Daoy (cell line): ENCODE measurements at places on chromosomes 16 and 17. TPM values are rescaled to one million over a fixed set of nuclear protein-coding genes. Genes with fewer than 3 reads are reported as not detected.

- no peak for DNase-seq
These were observed at the start of gene MYH2 for GRCh38 chr17:10549096-10549842. TSS of gene MYH2 (minus strand) at chr17:10549658. CDS start at chr17:10547920, 1,738 bp downstream.

DLX4 gene
- 0.11 TPM in 1 of 2 replicates, not detected in the other for total RNA-seq

PAFAH1B1 gene
- 127 and 128 TPM in 2 replicates for total RNA-seq

GRCh38 chr16:74868501-74868900, 93.9 kb upstream of the FA2H start:
- peak; percentile 21 for DNase-seq

DNA sequence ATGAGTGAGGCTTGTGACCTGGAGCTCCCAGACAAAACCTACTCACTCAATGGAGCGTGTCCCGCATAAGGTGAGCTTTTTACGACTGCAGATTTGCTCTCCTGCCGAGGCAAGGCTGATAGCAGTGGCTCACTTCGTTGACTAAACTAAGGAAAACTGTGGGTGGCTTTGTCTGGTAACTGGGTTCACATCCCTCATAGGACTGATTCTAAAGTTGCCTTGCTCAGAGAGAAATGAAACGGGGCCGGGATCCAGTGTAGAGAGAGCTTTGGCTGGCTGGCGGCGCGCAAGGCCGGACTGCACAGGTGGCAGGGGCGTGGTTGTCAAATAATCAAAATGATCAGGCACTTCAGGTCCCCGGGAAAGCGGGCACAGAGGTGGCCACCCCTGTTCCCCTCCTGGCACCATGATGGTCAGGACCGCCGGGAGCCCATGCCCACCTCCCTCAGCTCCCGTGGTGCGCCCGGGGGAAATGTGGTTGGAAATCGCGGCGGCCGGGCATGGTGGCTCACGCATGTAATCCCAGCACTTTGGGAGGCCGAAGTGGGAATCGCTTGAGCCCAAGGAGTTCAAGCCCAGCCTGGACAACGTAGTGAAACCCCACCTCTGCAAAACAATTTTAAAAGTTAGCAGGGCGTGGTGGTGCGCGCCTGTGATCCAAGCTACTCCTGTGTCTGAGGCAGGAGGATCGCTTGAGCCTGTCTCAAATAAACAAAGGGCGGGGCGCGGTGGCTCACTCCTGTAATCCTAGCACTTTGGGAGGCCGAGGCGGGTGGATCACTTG, 26.6 kb upstream of the OR1F1 start:
- DNase-seq: no peak

GRCh38 chr17:45752246-45752645, 31.9 kb upstream of the CRHR1 start:
- DNase-seq: no peak

- no peak for DNase-seq
These were observed 28.6 kb downstream of the OSBPL7 start for GRCh38 chr17:47792979-47793378.

GRCh38 chr16:89924925-89925307, 1.8 kb downstream of the TUBB3 start:
- DNase-seq: no peak

GRCh38 chr17:16873174-16874035, 98.5 kb downstream of the TNFRSF13B start:
- peak; percentile 69 for DNase-seq

- DNase-seq: no peak
These were observed 76.6 kb downstream of the CMIP start for GRCh38 chr16:81521141-81521626.

- no peak for DNase-seq
These were observed 540.6 kb upstream of the SOX9 start for GRCh38 chr17:71580220-71580619.

CDRT15 gene
- total RNA-seq: not detected in 2 replicates

DNA sequence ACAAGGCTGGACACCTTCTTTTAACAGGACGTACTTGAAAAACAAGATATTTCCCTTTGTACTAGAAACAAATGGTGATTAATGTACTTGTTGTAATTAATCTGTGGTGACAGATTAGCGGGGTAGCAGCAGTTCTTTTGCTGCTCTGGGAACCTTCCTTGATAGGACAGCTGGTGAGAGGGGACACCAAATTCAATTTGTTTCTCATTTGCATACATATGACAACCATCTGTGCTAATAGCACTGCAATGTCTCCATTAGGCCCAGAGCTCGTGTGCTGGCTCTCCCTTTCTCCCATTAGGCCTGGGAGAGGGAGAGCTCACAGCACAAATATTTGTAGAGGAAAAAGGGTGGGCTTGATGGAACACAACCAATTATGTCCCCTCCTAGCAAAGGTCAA, 221.0 kb upstream of the HS3ST3A1 start:
- DNase-seq: no peak

DNA sequence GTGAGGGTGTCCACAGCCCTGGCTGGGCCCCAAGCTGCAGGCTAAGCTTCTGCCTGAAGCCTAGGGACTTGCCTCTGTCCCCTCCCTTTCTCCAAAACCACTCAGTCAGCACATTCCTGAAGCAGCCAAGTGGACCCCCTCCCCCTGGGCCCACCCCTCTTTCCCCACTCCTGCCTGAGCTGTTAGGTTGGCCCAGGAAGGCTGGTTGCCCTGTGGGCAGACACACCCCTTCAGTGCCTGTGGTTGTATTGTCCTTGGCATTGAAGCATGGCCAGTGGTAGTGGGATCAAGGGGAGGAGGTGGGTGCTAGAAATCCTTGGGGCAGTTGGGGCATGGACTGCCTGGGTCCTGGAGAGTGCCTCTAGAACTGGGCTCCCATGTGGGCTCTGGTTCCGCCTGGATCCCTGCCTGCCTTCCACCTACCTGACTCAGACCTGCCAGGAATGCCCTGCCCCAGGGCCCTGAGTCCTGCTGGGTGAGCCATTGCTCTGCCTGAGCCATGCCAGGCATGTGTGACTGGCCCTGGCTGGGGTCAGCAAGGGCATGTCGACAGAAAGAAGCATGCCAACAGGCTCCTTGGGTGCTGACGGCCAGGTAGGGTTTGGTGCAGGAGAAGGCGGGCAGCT, 2.1 kb downstream of the TRAF4 start:
- peak; percentile 45 for DNase-seq

DNA sequence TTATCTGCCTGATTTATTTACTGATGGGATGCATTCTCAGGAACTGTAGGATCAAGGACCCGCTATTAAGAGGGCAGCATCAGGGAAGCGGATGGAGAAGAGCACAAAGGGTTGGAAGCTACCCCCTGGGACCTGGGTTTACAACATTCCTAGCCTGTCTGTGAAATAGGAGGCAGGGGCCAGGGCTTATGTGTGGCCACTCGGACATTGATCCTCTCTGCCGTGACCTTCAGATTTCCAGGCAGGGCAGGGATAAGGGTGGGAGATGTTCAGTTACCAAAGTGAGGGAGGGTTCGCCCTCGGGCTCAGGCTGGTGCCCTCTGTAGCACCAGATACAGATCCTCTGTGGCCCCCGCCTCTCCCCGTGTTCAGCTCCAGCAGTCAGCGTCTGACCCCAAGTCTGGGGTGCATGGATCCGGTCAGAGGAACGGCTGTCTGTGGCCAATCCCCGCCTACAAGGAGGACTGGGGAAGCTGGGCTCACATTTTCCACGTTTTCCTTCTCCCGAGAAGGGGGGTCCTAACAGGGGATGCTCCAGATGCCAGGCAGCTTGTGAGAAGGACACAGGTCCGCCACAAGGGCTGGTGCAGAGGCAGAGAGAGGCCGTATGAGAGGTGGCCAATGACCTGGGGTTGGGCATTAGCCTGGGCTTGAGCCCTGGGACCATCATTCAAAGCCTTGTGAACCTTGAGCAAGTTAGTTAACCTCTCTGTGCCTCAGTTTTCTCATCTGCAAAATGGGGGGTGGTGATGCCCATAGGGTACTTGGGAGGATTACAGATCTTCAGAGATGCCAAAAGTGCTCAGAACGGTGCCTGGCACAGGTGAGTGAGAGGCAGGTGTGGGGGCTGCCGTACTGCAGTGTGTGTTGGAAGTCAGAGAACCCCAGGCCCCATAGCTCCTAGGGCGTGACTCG, 48.3 kb downstream of the ATP2C2 start:
- no peak for DNase-seq

FBXW10B gene
- 4.2 and 4.9 TPM in 2 replicates for total RNA-seq

- no peak for DNase-seq
These were observed 2.3 kb downstream of the PAFAH1B1 start for GRCh38 chr17:2595716-2596115.

GRCh38 chr16:11552440-11552839, 34.3 kb downstream of the LITAF start:
- DNase-seq: no peak

- DNase-seq: peak; percentile 59
These were observed 57.9 kb downstream of the GNA13 start for GRCh38 chr17:64998436-64999190.

GRCh38 chr17:81923302-81924260, 4.0 kb downstream of the MAFG start:
- peak; percentile 84 for DNase-seq

DNA sequence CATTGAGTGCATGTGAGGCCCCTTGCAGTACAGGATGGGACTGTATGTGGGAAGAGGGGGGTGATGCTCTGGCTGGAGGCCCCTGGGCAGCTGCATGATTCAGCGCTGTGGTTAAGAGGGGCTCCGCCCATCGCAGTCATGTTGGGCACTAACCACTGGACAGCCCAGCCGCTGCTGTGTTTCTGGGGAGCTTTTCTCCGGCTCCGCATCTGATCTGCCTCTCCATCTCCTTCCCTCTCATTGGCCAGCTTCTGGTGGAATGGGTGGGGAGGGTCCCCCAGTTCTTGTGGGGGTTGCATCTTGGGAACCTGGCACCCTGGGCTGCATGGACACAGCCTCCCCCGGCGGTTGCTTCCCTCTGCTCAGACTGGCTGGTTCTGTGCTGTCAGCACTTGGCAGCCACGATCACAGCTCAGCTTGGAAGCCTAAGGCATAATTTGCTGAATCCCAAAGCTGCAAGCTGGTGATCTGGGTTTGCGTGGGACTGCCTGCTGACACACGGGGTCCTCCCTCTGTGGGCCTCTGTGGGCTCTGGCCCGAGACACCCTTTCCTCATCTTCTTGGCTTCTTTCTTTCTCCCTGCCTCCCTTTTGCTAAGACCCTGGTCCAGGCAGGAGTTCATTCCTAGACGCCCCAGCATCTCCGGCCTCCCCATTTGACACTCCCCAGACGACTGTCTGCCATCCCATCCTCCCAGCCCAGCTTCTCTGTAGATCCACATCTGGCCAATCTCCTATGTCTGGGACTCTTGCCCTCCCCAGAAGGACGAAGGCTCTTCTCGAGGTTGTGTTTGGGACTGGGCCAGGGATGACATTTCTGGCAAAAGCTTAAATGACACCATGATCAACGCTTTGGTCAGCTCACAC, 168.3 kb downstream of the SEC14L1 start:
- peak; percentile 89 for DNase-seq

GRCh38 chr17:72388765-72389473, 268.1 kb downstream of the SOX9 start:
- DNase-seq: peak; percentile 86

SLC13A2 gene
- total RNA-seq: not detected in 2 replicates

- DNase-seq: peak; percentile 57
These were observed 2.2 kb upstream of the RPL38 start for GRCh38 chr17:74201250-74201649.

DNA sequence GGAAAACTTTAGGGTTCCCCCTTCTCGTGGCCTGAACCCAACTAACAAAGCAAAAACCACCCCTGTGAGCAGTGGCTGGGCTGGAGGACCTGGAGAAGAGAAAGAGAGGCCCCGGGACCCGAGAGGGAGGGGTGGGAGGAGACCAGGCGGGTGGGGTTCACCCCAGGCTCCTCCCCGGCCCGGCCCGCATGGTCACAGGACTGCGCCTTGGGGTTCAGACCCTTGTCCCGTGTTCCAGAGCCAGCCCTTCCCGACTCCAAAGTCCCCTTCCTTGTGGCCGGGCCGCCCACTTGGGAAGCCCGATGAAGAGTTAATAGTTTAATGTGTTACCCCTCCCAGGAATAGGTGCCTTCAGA, 852 bp downstream of the MARVELD3 start:
- DNase-seq: no peak

- DNase-seq: no peak
These were observed 29.4 kb upstream of the MLKL start for GRCh38 chr16:74729783-74730683.

DNA sequence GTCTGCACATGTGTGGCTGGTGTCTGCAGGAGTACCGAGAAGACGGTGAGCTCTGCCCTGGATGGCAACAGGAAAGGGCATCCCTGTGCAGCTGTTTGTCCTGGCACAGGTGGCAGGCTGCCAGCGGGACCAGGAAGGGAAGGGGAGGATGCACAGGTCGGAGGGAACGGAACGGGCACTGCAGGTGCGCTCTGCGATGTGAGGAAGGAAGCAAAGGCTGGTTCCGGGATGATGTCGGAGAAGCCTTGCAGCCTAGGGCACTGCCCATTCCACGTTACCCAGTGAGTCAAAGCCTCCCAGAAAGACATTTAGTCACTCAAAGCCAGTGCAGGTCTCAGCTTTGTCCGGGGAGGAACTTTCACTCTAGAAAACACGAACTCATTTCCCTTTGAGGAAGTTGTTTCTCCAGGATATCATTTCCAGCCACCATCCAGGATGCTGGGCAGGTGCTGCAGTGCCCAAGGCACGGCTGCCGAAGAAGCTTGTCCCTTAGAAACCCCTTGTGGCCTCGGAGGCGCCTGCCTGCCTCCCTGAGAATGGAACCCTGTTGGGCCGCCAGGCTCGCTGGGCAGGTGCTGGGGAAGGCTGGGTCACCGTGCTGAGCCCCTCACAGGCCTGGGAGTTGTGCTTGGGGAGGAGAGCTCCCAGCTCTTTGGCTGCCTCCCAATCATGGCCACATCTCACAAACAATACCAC, 4.5 kb upstream of the TMEM235 start:
- DNase-seq: peak; percentile 51

IRX3 gene
- 6.5 and 6.7 TPM in 2 replicates for total RNA-seq

HSD3B7 gene
- 1.8 and 3.8 TPM in 2 replicates for total RNA-seq

DNA sequence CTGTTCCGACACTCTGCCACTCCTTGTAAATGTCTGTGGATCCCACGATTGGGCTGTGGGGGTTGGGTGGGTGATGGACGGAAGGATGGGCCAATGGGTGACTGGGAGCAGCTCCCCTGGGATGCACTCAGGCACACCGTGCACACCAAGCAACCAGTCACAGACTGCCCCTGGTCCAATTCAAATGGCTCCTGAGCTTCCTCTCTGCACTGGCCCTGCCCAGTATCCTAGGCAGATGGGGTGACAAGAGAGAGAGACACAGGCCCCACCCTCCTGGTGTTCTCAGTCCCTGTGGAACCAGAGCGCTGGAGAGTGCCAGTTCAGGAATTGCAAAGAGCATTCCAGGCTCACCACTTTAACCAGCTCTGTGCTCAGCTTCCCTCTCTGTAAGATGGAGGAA, 32.8 kb downstream of the BEAN1 start:
- no peak for DNase-seq
